Left kidney (tissue), 8 donors: ENCODE measurements at places on chromosomes 7 and 10. TPM values are rescaled to one million over a fixed set of nuclear protein-coding genes. Genes with fewer than 3 reads are reported as not detected.

- no peak for DNase-seq
These were observed 32.6 kb downstream of the NEUROD6 start for GRCh38 chr7:31307972-31308371.

DNA sequence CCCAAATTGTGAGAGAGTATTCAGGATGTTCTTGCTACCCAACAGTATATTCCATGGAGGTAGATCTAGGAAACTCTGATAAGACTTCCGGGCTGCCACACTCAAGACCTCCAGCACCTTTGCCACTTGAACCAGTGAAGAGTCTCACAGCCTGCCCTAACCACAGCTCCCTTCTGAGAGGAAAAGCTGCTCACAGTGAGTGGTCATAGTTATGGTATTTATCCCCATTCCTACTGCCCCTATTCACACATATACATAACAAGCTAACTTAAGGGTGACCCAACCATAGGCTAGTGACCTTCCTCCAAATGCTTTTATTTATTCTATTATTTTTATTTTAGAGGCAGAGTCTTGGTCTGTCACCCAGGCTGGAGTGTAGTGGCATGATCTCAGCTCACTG, 156.3 kb downstream of the PTEN start:
- DNase-seq = no peak

- no peak for DNase-seq
These were observed 49.2 kb downstream of the CHST3 start for GRCh38 chr10:72013202-72013945.

Gene VPS37D
- 9.4 TPM for polyA plus RNA-seq

GRCh38 chr10:51162002-51162401, 87.7 kb downstream of the PRKG1 start:
- DNase-seq = no peak

GRCh38 chr10:29829776-29830175, 195.0 kb upstream of the SVIL start:
- DNase-seq = no peak

Gene DNAJC12
- polyA plus RNA-seq = 11.0 TPM

DNA sequence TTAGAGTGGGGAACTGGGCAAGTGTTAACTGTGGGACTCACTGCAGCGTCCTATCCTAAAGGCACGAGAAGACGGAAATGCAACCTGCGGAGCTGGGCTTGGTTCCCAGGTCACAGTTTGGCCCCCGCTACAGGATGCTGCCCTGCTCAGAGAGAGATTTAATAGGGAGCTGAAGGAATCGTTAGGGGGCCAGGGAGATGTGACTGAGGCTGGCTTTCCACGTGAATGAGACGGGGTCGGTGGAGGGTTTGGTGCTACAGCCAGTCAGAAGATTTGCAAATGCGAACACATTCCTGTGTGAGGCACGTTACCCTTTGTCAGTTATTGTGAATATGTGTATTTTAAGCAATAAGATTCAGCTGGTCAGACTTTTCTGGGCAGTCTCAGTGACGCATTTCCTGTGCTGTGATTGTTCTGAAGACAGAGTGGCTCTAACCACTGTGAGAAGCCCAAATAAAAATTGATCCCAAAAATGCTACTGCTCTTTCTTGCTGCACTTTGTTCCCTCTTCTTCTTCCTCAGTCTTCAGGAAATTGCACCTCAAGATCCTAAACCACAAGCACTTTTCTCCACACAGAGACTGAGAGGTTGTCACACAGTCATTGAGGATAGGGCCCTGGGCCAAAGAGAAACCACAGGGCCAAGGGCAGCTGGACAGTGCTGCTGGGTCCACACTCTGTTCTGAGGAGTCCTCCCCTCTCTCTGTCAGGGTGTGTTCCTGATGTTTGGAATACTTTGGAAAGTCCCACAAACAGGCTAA, 21.2 kb downstream of the CYP17A1 start:
- no peak for DNase-seq

- no peak for DNase-seq
These were observed 87.2 kb upstream of the LANCL2 start for GRCh38 chr7:55277916-55278315.

GRCh38 chr10:3757250-3757637, 27.8 kb downstream of the KLF6 start:
- no peak for DNase-seq

DNA sequence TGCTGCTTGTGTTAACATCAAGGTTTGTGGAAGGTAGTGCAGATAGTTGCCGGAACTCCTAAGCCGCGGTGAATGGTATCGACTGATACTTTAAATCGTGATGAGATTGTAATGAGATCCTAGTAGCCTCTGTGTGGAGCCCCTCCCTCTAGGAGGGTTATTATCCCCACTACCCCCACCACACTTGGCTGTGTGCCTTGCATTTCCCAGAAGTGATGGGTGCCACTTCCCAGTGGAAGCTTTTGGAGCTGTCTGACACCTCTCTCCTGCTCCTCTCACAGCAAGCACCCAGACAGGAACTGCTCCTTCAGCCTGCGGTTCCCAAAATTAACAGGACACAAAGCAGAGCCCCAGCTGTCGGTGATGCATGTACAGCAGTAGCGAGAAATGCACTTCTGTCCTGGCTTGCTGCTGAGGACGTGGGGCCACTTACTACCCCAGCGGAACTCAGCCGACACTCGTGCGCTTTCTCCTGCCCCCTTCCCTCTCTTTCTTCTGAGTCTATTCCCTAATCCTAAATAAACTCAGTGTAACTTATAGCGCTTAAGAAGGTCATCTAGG, 52.5 kb downstream of the PRKAG2 start:
- DNase-seq = no peak

DNA sequence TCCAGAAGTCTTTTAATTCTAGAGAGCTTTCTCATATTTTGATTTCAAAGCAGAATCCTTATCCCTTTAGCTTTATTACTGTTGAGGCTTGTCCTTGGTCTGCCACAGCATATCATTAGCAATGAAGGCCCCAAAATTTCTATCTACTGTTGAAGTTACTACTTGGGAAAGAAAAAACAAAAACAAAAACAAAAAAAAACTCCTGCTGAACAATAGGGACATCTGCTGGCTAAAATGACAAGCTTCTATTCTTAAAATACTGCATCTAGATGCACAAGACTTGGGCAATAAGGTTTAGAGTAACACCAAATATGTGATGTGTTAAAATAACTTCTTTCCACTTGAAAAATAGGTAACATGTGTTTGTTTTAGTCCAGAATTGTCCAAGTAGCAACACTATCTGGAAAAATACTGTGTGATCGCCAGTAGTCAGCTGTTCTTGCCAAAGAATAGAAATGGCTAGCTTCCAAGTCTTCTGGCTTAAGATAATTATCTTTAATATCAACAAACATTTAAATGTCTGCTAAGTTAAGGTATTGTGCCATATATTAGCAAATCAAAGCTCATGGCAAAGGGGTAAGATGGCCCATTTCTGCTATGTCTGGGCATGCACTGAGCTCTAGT, 3.8 kb upstream of the DMTF1 start:
- no peak for DNase-seq

DNA sequence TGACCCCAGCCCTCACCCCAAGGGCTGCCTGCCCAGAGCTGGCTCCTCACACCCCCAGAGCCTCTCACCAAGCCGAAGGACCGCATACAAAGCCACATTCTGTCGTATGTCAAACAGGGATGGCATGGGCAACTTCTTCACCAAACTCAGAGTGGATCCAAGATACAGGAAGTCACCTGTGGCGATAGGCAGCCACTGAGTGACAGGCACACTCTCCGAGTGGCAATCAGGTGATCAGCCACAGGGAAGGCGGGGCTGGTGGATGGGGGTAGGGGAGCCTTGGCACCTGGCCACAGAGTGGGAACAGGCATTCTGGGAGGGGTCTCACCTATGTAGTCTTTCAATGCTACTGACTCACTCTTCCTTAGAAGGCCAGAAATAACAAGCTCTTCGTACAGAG, 7.1 kb upstream of the ASB10 start:
- DNase-seq = no peak

- DNase-seq = no peak
These were observed 323.4 kb downstream of the GRID1 start for GRCh38 chr10:86043236-86043635.

DNA sequence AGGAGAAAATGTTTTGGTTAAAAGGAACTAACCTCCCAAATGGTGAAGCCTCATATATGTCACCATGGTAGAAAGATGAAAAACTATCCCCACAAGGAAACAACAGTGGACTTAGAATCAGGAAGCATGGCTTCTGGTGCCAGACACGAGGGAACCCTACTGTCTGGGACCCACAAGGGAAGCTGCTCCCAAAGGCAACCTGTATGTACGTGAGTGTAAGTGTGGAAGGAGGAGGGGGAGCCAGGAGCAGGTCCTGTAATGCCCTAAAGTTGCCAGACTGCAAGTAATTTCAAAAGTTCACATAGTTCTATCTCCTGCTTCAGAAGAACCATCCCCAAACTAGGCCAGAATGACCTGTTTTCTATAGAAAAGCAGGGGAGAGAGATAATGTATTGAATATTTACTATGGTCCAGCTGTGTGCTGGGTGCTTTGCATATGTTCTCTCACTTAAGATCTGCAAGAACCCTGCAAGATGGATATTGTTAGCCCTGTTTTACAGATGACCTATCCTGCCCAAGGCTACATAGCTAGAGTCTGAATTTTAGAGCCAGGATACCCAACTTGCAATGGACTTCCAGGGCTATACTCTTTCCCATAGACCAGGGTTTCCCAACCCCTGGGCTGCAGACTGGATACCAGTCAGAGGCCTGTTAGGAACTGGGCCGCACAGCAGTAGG, 19.2 kb downstream of the DUSP5 start:
- no peak for DNase-seq

GRCh38 chr7:158244873-158245723, 342.5 kb downstream of the PTPRN2 start:
- DNase-seq = no peak

Gene RELN
- polyA plus RNA-seq = 21.8 TPM

Gene GNGT1
- not detected for polyA plus RNA-seq

GRCh38 chr7:148787571-148788295, 89.0 kb downstream of the CUL1 start:
- no peak for DNase-seq

DNA sequence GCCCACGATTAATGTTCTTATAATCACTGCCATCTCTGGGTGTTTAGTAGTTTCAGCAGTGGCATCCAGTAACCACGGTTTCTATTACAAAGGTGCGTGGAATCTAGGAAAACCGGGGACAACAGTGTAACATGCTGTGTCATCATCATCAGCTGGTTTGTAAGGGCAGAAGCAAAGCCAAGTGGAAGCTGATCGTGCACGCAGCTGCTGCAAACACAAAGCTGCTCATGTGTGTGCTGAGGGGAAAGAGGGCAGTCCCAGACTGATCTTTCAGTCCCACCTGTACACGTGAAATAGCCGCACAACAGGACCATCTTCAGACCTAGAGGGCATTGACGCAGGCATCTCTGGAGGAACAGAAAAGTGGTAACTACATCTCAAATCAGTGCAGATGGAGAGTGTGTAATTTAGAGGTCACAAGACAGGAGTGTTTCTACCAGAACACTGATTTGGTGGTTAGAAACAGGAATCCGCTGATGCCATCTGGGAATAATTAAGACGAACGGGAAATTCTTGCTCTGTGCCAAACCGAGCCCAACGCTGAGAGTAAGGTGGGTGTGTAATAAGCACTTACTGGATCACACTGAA, 13.4 kb downstream of the ANKRD16 start:
- DNase-seq = no peak

- no peak for DNase-seq
These were observed 44.1 kb downstream of the ANTXRL start for GRCh38 chr10:46330894-46331293.

DNA sequence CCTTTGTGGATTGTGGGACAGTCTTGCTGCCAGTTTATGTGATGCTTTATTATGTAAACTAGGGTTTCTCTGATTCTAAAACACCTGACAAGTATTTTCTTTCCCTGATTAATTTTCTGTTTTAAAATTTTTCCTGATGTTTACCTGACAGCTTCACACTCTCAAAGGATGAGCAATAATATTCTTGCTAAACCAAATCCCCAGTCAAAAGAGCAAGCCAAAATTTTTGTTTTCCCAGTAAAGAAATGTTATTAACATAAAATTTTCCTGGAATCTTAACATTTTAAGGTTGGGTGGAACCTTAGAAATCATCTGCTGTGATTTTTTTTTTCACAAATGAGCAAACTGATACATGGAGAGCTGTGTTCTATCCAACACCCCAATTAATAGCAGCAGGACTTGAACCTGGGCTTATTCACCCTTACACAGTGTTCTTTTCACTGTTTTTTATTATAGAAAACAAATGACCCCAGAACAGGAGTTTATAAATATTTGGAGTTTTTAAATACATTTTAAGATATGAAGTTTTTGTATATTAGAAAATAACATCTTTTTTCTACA, 185.2 kb upstream of the VIPR2 start:
- no peak for DNase-seq

GRCh38 chr10:110446954-110447608, 50.6 kb upstream of the DUSP5 start:
- DNase-seq = no peak

DNA sequence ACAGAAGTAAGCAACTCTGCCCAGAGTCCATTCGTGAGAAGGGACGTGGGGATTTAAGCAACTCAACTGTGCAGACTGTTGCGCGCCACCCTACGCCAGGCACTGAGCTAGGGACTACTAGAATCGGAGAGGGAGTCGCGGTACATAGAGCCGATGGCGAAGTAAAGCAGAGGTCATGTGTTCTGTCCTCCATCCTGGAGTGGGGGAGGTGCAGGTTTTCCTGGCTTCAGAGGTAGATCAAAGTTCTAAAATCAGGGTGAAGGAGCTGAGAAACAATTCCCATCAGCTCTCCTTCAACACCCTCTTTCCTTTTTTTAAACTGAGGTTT, 23.2 kb downstream of the SLC35G1 start:
- DNase-seq = no peak

DNA sequence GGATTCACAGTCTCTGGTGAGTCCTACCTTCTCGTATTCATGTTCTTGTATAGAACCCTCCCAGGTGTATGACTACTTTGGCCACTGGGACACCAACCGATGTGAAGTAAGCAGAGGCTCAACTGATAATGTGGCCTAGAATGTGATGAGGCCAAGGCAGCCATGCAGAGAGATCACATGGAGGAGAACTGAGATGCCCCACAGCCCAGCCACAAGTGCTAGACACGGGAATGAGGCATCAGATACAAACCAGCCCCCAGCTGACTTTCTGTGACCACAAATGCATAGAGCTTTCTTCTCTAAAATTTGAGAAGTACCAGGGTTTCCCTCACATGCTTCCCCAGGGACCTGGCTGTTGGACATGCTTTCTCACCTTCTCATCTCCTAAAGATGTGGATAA, 375.7 kb downstream of the CCSER2 start:
- no peak for DNase-seq

DNA sequence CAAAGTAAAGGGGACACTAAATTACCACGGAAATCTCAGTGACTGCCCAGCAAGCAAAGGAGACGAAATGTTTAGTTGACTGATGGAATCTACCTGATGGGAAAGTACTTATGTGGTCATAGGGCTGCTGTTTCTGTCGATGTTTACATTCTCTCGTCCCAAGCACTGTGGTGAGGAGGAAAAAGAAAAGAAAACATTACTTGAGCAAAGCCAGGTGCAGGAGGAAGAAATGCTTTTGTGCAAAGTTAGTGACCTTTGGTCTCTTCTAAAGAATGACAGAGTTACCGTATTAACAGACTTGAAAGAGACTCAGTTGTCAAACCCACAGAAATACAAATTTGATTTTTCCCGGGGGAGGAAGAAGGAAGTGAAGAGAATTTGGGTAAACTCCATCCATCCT, 43.3 kb upstream of the FMC1 start:
- no peak for DNase-seq
